ENCODE measurements at places on chromosomes 3 and 15.

DNA sequence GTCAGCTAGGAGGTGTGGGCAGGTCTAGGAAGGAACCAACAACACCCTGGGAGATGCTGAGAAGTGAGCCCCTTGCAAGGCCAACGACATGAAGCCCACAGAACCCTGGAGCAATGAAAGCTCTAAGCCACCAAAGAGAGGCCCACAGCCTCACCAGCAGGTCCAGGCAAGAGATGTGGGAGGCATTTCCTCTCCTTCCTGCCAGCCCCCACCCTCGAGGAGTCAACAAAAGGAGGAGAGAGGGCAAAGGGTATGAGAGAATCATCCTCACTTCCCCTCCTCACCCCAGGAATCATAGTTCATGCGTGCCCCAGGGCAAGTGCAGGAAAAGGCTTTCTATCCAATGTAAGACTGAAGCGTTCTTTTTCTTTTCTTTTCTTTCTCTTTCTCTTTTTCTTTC, 195.8 kb downstream of the SHQ1 start:
- H3K36me3 ChIP-seq: no peaks in the 10 kb centered on the region
- H3K4me1 ChIP-seq: peaks cover 3% of the 10 kb centered on the region
- no peak for DNase-seq
- H3K27ac ChIP-seq: no peak overlapping the region
- H3K4me3 ChIP-seq: no peak overlapping the region

DNA sequence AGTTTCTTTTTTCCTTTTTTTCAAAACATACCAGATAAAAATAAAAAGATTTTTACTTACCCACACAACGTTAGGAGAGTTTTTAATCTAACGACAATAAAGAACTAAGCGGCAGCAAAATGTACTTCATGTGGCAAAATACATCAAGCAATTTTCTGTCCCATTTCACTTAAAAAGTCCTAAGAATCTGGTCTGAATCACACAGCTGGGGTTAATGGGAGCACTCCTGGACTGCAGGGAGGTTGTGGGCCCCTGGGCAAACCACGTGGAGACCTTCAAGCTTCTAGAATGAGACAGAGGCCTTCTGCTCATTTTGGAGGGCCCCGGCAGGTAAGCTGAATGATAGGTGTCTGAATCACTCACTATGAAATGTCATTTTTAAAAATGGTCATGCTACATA, 193.8 kb downstream of the RORA start:
- no peak overlapping the region for H3K4me3 ChIP-seq
- no peaks in the 10 kb centered on the region for H3K27me3 ChIP-seq
- H3K27ac ChIP-seq: peak overlapping the region; percentile 81
- peaks cover 22% of the 10 kb centered on the region for H3K4me1 ChIP-seq

DNA sequence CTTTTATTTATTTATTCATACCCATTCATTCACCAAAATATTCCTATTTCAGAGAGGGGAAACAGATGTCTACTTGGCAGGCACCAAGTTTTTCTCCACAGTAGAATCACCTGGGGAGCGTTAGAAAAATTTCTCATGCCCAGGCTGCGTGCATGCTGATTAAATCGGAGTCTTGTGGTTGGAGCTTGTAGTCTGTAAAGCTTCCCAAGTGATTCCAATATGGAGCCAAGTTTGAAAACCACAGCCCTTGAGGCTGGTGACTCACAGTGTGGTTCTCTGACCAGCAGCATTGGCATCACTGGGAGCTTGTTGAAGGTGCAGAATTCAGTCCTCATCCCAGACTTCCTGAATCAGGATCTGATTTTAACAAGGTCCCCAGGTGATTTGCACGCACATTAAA, 49.7 kb downstream of the PDHB start:
- H3K4me1 ChIP-seq: no peaks in the 10 kb centered on the region
- H3K27me3 ChIP-seq: no peaks in the 10 kb centered on the region
- no peak for DNase-seq
- no peak overlapping the region for H3K27ac ChIP-seq
- no peaks in the 10 kb centered on the region for H3K36me3 ChIP-seq

- no peaks in the 10 kb centered on the region for H3K27me3 ChIP-seq
- no peaks in the 10 kb centered on the region for H3K36me3 ChIP-seq
- no peak overlapping the region for H3K27ac ChIP-seq
- no peak overlapping the region for H3K4me3 ChIP-seq
- no peaks in the 10 kb centered on the region for H3K4me1 ChIP-seq
These were observed 16.8 kb upstream of the CRBN start for GRCh38 chr3:3196148-3196861.

GRCh38 chr15:48989170-48989569, 25.5 kb upstream of the SHC4 start:
- peaks cover 16% of the 10 kb centered on the region for H3K36me3 ChIP-seq
- H3K27me3 ChIP-seq: no peaks in the 10 kb centered on the region
- H3K4me3 ChIP-seq: no peak overlapping the region

DNA sequence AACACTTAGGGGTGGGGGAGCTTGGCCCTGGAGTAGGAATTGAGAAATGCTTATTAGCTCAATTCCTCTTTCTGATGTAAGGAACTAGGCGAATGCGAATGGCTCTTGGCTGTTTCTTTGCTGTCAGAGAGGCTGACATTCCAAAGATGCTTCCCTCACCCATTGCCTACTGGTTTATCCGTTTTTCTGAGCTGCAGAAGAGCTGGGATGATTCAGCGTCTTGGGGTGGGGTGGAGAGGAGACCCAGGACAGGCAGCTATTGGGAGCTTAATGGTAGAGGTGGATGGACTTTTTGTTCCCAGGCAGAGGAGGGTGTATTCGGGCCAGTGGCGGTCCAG, 9.8 kb downstream of the PLEKHO2 start:
- no peak for DNase-seq
- peaks cover 51% of the 10 kb centered on the region for H3K36me3 ChIP-seq
- no peak overlapping the region for H3K4me3 ChIP-seq
- no peaks in the 10 kb centered on the region for H3K27me3 ChIP-seq

DNA sequence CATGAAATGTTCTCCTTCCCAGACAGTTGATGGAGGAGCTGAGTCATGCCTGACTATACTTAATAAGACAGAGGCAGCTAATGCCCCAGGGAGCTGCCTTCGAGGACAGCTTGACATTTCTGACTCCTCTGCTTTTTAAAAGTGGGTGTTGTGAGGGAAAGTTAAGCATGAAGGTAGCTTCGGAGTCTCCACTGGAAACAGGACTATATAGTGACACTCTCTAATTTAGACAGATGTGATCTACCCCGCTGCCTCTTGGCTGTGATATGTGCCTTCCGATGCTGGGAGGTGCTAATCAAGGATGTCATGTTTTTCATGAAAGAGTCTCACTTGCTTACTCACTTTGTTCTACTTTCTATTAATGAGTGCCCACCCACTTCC, 72.7 kb downstream of the IL1RAP start:
- no peak overlapping the region for H3K27ac ChIP-seq
- H3K4me3 ChIP-seq: no peak overlapping the region
- no peaks in the 10 kb centered on the region for H3K4me1 ChIP-seq
- DNase-seq: no peak
- no peaks in the 10 kb centered on the region for H3K27me3 ChIP-seq
- no peaks in the 10 kb centered on the region for H3K36me3 ChIP-seq

- H3K4me3 ChIP-seq: no peak overlapping the region
- no peak overlapping the region for H3K27ac ChIP-seq
- H3K4me1 ChIP-seq: no peaks in the 10 kb centered on the region
- H3K27me3 ChIP-seq: no peaks in the 10 kb centered on the region
These were observed 48.9 kb downstream of the NIPA2 start for GRCh38 chr15:22887157-22887951.

DNA sequence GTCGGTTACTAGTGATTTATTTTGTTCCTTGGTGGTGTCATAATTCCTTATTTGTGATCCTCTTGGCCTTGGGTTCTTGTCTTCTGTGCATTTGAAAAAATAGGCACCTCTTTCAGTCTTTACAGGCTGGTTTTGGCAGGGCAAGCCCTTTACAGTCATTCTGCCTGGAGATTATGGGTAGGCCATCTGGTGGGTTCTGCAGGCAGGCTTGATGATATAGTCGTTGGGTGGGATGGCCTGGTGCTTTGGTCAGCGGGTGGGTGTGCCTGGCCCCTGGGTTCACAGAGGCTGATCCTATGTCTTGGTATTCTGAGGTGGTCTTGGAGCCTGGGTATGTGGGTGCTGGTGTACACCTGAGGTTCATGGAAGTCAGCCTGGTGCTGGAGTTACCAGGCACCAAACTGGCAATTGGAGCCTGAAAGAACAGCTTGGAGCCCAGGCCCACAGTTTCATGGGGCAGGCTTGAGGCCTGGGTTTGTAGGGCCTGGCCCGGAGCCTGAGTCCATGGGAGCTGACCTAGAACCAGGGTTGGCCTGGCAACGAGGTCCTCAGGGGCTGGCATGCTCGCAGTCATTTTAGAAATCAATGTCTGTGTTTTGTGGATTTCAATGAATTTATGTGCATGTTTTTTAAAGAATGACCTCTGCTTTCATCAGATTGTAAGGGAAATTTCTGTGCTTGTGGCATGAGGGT, 63.3 kb downstream of the DOCK3 start:
- H3K27ac ChIP-seq: no peak overlapping the region
- H3K4me1 ChIP-seq: no peaks in the 10 kb centered on the region
- no peak for DNase-seq
- H3K4me3 ChIP-seq: no peak overlapping the region
- H3K36me3 ChIP-seq: no peaks in the 10 kb centered on the region

DNA sequence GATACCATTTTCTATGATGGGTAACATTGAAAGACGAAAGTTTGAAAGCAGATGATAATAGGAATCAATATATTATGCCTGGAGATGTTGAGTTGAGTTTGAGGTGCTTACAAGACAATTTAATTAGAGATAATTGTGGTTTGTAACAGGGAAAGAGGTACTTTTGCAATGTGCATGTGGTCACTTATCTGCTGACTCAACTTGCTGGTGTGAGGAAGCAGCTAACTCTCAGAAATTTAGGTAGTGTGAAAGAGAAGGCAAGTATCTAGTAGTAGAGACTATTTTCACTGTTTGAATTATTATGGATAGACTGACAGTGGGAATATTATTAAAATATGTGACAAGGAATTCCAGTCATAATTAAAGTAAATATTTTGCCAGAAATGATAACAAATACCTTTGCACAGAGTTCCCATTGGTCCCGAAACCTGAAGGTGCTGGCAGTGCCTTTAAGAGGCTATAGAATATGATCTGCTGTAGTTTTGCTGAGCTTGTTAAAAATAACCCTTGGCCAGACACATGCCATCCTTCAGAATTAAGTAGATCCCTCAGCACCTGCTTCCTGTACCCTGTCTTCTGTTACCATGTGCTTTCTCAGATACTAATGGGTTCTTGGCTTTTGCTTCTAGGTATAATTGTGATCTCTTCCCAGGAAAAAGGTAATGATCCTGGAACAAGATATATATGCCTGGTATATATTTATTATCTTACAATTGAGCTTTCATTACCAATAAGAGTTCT, 315.9 kb downstream of the BCHE start:
- H3K27me3 ChIP-seq: no peaks in the 10 kb centered on the region
- no peaks in the 10 kb centered on the region for H3K36me3 ChIP-seq
- DNase-seq: no peak
- H3K4me1 ChIP-seq: no peaks in the 10 kb centered on the region

DNA sequence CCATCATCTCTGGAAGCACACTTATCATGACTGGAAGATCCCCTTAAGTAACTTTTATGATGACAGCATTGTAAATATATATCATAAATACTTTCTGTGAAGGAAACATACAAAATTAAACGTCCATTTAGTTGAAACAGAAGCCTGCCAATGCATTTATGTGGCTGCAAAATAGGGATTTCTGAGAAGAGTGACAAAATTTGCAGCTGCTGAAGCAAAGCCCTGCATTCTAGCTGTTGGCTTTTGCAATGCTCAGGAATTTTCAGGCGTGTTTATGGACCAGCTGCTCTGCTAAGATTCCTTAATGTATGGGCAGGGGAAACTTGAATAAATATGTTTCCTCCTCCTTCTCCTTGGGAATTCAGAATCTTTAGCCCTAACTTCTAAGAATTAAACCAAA, 137.3 kb downstream of the CACNA2D3 start:
- no peaks in the 10 kb centered on the region for H3K4me1 ChIP-seq
- H3K36me3 ChIP-seq: no peaks in the 10 kb centered on the region
- H3K4me3 ChIP-seq: no peak overlapping the region
- DNase-seq: no peak
- H3K27me3 ChIP-seq: no peaks in the 10 kb centered on the region
- no peak overlapping the region for H3K27ac ChIP-seq

DNA sequence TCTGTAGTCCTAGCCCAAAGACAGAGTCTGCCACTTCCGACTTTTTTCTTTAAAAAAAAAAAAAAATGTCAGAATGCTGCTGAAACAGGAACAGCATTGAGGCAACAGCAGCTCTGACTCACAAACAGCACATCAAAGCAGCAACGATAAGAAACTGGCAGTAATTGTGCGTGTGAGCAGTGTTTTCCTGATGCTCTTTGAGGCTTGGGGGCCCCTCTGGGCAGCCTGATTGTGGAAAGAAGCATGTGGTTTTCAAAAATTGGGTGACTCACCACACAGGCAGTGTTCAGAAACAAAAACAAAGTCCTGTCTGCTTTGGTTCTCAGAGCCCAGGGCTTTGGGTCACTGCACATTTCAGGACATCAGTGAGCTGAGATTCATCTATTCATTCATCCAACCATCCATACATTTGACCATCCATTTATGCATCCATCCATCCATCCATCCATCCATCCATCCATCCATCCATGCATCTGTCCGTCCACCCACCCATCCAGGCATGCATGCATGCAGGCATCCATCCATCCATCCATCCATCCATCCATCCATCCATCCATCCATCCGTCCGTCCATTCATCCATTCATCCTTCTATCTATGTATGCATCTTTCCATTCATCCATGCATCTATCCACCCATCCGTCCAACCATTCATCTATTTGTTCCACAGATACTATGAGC, 308.4 kb downstream of the RPLP1 start:
- no peaks in the 10 kb centered on the region for H3K4me1 ChIP-seq
- H3K4me3 ChIP-seq: no peak overlapping the region
- no peaks in the 10 kb centered on the region for H3K27me3 ChIP-seq
- DNase-seq: peak; percentile 91

GRCh38 chr3:58998476-58999117, 51.2 kb downstream of the CFAP20DC start:
- no peaks in the 10 kb centered on the region for H3K36me3 ChIP-seq
- DNase-seq: no peak
- H3K27ac ChIP-seq: no peak overlapping the region
- H3K4me1 ChIP-seq: no peaks in the 10 kb centered on the region
- no peak overlapping the region for H3K4me3 ChIP-seq

- H3K27me3 ChIP-seq: no peaks in the 10 kb centered on the region
- no peaks in the 10 kb centered on the region for H3K4me1 ChIP-seq
- H3K4me3 ChIP-seq: no peak overlapping the region
These were observed 747.3 kb downstream of the CADM2 start for GRCh38 chr3:85706130-85706529.

DNA sequence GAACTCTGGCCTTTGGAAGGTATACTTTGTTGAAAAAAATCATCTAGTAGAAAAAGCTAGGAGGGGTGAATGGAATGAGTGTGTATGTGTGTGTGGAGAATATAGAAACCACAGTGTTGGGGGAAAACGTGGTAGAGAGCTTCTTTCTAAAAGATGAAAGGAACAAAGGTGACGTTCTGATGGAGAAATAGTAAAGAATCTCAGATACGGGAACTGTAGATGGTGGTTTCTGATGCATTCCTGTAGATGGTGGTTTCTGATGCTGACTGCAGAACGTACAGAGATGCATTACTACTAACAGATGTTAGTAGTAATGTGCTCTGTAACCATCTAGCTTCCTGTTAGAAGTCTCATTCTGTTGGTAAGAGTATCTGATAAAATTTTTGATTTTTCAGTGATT, 60.2 kb downstream of the VPS8 start:
- no peak overlapping the region for H3K4me3 ChIP-seq
- no peaks in the 10 kb centered on the region for H3K4me1 ChIP-seq
- no peak overlapping the region for H3K27ac ChIP-seq
- no peaks in the 10 kb centered on the region for H3K27me3 ChIP-seq

GRCh38 chr3:71149959-71150954, 433.3 kb downstream of the FOXP1 start:
- no peaks in the 10 kb centered on the region for H3K4me1 ChIP-seq
- DNase-seq: no peak
- H3K4me3 ChIP-seq: no peak overlapping the region
- H3K36me3 ChIP-seq: no peaks in the 10 kb centered on the region

Data from ascending aorta (tissue), 2 donors.